ENCODE measurements at places on chromosomes 3 and 15. TPM values are rescaled to one million over a fixed set of nuclear protein-coding genes. Genes with fewer than 3 reads are reported as not detected.

Gene DBR1
- total RNA-seq: 16.6 TPM

Gene SLC2A2
- not detected for total RNA-seq

Gene RGMA
- not detected for total RNA-seq

Gene SMAD6
- total RNA-seq: 0.76 TPM

Gene SH3GL3
- not detected for total RNA-seq

Gene RASGRF1
- not detected for total RNA-seq

Gene FES
- total RNA-seq: 4.0 TPM

Gene PRTG
- total RNA-seq: not detected

Gene HCN4
- total RNA-seq: not detected

Gene IRAK2
- total RNA-seq: 2.3 TPM

Gene RTP3
- total RNA-seq: not detected

Measured in naive thymus-derived CD4-positive, alpha-beta T cell (primary cell).